CD8-positive, alpha-beta T cell (primary cell): ENCODE measurements at places on chromosomes 3 and 15. TPM values are rescaled to one million over a fixed set of nuclear protein-coding genes. Genes with fewer than 3 reads are reported as not detected.
A peak's percentile ranks its signal among the peaks of the same experiment; 100 is the strongest.

DNA sequence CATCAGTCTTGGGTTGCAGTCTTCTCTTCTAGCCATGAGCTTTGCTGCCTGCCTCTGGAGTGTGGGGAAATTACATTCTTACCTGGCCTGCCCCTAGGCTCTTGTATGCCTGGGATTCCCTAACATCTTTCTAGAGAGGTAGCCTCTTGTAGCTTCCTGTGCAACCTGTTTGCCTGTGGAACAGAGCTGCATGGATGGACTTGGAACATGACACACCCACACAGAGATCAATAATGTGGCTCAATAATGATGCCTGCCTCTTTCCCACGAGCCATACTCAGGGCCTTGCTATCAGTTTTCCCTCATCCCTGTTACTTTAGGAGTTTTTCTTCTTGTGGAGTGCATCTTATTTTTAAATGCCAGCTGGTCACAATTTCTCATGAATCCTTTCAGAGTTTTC is 11.4 kb downstream of the CHCHD6 start:
- no peak for DNase-seq

DNA sequence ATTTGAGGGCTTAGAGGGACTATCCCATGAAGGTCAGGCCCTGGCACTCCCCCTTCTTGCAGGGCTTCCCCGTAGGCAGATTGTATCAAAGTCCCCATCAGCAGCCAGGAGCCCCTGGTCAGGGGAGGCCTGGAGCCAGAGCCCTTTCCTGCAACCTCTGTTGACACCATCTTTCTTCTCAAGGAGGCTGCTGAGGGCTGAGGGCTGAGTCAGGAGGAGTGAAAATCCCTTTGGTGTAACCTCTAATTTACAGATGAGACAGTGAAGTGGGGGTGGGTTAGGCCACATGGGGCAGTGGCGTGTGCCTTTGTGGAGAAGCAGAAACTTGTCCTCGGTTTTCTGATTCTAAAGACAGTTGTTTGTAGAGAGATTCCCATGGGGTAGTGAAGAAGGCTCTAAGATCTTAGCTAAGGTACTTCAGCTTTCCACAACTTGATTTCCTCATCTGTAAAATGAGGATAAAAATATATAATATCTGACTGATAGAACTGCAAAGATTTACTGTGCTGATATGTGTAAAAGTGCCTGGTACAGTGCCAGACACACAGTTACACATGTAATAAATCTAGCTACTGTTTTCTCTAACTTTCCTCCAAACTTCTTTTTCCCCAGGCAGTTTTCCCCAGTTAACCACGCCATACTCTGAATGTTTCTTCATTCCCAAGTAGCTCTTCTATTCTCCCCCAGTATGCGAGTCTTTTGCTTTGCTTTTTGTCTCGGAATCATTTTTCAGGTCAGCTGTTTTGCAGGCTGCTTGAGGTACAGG is 249.4 kb upstream of the TPM1 start:
- no peak for DNase-seq

- no peak for DNase-seq
Measured at GRCh38 chr3:188299068-188299467, 145.1 kb downstream of the LPP start.

- DNase-seq: no peak
Measured at GRCh38 chr15:31516440-31516839, 189.8 kb downstream of the KLF13 start.

DNA sequence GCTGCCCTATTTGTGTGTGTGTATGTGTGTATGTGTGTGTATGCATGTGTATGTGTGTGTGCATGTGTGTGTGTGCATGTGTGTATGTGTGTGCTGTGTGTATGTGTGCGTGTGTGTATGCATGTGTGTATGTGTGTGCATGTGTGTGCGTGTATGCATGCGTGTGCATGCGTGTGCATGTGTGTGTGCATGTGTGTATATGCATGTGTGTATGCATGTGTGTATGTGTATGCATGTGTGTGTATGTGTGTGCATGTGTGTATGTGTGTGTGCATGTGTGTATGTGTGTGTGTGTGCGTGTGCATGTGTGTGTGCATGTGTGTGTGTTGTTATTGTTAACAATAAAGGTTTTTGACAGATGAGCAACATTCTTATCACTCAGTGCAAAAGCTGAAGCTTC is 110.8 kb upstream of the HES1 start:
- DNase-seq: no peak

- no peak for DNase-seq
Measured at GRCh38 chr3:176554791-176555654, 642.3 kb downstream of the TBL1XR1 start.

- no peak for DNase-seq
Measured at GRCh38 chr15:27119695-27120266, 148.8 kb downstream of the GABRG3 start.

DNA sequence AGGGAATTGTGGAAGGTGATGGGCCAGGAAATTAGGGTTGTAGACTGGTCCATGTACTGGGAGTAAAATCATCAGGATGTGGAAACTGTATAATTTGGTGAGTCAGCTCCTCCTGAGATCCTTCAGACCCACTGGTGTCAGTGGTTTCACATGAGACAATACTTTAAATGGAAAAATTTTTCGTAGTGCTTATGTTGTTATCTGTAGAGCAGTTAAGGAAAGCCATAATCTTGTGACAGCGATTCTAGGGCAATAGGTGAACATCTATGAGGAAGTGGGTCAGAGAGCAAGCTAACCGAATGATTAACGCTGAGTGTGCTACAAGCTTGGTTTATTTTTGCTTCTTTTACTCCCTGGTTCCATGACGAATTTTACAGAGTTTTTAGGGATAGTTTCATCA is 200.6 kb downstream of the CADM2 start:
- no peak for DNase-seq

DNA sequence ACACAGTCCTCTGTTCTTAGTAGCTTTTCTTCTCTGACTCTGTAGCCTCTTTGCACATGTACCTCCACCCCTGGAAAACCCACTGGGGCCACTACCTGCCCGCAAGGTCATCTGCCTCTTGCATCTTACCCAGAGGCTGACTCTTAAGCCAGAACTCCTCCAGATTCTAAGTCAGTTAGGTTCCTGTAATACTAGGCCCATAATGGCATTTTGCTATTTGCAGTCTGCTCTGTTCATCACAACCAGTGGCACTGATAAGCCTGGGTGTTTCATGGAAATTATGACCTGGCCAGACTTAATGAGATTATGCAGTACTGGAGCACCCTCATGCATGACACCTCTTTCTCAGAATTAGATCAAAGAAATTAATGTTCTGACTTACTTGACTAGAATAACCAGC is 31.7 kb upstream of the ATG7 start:
- no peak for DNase-seq

GRCh38 chr15:94523873-94524272 is 292.5 kb downstream of the MCTP2 start:
- no peak for DNase-seq

DNA sequence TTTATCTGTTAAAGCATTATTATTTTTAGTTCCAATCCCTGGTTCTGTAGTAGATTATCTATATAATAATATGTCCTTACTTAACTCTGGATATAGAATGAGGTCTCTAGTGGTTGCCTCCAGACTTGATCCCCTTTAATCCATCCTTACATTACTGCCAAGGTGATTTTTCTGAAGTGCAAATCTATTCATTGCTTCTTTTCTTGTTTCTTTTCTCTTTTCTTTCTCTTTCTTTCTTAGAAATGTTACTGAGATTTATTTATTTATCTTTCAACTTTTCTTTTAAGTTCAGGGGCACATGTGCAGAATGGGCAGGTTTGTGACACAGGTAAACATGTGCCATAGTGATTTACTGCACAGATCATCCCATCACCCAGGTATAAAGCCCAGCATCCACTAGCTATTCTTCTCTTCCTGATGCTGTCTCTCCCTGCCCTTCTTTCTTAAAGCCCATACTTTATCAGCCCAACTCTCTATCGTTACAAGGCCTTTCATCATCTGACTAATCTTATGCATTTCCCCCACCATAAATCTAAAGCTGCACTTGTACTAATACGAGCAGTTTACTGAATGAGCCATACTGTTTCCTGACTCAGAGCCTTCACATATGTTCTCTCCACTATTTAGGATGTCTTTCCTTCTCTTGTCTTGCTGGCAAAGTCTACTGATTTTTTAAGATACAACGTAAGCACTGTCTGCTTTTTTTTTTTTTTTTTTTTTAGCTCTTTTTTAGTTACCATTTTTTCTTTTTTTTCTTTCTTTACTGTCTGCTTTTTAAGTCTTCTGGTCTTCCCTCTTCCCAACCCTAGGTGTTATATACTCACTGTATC is 4.6 kb downstream of the GLCE start:
- DNase-seq: no peak

- DNase-seq: no peak
Measured at GRCh38 chr3:78483090-78483489, 1284.7 kb downstream of the ROBO1 start.

DNA sequence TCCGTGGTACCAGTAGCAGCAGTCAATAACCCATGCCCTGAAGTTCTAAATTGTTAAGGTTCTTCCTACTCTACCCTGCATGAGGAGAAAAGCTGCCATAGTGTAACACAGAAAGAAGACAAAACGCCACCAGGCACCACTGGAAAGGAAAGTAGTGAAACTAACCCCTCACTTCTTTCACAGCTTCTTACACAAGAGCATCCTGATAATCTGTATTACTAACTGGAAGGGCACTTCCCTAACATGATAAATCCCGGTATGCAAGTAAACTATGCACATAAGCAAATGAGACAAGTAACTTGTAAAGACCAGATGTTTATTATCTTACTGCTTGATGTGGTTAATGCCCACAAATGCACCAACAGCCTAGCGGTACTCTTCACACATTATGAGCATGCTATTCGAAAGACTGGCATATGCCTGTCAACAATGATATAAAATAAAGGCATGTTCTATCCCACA is 141.3 kb downstream of the ADAM10 start:
- DNase-seq: peak; percentile 69

DNA sequence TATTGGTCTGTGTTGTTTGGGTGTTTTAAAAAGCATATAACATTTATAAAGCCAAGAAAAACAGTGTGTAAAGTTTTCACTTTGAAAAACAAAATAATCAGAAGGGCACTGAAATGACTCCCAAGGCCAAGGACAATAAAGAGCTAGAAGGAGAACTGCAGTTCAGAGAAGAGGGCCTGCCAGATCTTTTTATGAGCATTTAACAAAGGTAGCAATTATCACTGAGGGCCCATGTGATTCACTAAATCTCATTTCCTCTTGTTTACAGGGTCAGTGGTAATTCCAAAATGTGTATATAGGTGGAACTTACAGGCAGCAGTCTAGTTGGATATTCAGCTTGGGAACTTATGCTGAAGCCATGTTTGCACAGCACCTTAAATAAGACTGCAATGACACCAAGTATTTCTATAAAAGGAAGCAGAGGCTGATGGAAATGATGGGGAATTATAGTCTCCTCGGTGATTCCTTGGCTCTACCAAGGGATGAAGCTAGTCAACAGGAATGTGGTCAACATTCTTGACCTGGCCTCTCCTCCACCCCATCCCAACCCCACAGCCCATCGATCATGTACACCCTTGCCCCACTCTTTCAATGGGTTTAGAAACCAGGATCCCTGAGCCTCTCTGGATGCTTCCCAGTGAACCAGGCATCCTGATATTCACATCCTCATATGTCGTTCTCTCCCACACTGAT is 54.4 kb upstream of the THUMPD3 start:
- no peak for DNase-seq

DNA sequence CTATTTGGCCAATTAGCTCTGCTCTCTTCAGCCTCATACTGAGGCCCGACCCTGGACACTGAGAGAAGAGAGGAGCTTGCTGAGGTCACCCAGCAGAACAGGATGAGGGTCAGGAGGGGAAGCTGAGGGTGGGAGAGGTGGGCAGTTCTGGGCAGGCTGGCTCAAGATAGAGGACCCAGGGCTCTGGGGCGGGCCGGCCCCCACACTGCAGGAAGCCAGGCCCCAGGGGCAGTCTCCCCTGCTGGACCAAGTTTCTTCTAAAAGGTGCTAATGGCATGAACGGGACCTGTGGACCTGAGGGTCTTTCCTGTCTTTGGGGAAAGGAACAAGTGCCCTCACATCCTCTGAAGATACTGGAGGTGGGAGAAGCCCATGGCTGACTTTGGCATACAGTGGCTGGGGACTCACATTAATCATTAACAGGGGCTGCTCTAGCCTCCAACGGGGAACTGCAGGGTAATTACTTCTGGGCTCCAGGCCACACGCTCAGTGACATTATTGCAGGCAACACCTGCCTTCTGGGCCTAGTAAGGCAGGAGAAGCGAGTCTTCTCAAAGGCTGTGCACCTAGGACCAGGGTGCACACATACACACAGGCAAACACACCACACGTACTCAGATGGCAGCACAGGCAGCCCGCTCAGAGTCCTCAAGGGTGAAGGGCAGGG is 10.6 kb downstream of the HCN4 start:
- DNase-seq: no peak

- no peak for DNase-seq
Measured at GRCh38 chr3:59443618-59444293, 393.9 kb upstream of the CFAP20DC start.

- DNase-seq: no peak
Measured at GRCh38 chr15:69167218-69167846, 6.9 kb downstream of the GLCE start.

DNA sequence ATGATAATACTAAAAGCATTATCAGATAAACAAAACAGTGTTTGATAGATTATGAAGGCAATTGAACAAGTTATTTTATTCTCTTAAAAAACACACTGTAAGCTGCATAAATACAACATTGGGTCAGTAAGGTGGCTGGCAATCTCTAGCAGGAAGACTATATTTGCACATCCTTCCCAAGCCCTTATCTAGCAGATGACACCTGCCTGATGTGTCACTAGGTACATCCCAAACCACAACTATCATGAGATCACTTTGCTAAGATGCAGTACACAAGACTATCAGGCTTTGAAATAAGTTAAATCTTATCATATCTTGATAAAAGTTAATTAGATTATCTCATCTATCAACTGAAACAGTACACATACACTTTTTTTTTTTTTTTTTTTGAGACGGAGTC is 417.4 kb downstream of the MECOM start:
- no peak for DNase-seq

DNA sequence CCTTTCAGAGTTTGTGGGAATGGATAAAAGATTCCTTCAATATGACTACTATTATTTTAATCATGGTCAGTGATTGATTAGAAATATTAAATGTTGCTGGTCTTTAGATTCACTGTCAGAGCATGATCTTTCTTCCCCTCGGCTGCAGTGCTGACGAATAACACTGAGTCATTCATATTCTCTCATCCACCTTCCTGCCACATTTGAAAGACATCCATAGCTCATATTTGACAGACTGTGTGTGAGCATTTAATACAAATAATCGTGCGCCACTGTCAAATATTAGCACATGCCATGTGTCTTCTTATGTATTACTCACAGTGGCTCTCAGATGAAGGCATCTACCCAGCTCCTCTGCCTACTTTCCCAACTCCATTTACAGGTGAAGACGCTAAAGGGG is 476.5 kb upstream of the TPRG1 start:
- no peak for DNase-seq

- DNase-seq: no peak
Measured at GRCh38 chr3:125025642-125026041, 30.2 kb downstream of the HEG1 start.

DNA sequence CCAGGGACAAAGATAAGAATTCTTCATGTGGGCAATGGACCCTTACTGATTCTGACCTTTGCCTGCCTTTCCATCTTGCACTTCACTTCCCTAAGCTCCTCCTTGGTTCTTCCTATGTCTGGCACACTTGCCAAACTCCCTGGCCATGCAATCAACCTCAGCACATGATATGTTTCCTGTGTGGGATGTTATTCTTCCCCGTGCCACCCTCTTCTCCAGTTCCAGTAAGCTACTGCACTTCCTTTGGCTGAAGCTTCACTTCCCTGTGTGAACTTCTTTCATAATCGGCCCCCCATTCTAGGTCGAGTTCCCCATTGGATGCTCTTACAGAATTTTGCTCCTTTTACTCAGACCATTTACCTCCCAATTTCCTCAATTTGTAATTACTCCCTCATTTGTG is 10.7 kb upstream of the TASOR start:
- DNase-seq: no peak

Gene KIF7
- total RNA-seq: 0.54 TPM

Gene CTXND1
- total RNA-seq: not detected
